ENCODE measurements at places on chromosomes 16 and 17.

GRCh38 chr16:29687755-29688154, 8.8 kb downstream of the QPRT start:
- DNase-seq = no peak

DNA sequence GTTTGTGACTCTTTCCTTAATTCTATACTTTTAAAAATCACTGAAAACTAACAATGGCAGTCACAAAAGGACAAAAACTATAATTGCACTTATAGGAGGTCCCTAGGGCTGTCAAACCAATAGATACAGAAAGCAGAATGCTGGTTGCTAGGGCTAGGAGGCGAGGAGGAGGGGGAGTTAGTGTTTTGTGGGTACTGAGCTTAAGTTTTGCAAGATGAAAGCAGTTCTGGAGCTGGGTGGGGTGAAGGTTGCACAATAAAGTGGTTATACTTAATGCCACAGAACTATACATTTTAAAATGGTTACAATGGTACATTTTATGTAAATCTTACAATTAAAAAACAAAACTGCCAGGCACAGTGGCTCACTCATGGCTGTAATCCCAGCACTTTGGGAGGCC, 27.3 kb downstream of the NUBP1 start:
- no peak for DNase-seq

- DNase-seq = no peak
Observed at GRCh38 chr17:54324813-54325212, 502.1 kb downstream of the KIF2B start.

DNA sequence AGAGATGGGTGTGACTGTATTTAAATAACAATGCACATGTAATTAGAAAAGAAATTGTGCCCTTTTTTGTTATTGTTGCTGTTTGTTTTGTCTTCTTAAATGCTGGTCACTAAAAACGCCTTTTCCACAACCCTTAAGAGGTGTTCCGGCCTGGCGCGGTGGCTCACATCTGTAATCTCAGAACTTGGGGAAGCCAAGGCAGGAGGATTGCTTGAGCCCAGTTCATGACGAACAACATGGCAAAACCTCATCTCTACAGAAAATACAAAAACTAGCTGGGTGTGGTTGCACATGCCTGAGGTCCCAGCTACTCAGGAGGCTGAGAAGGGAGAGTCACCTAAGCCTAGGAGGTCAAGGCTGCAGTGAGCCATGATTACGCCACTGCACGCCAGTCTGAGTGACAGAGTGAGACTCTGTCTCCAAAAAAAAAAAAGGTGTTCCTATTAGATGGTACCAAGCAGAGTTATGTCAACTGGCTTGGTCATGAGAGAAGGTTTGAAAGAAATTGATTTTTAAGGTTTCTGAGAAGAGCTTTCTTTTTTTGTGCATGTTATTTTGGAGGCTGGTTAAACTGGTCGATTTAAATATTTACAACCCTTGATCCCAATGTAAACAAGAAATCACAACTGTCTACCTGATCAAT, 23.5 kb upstream of the RFFL start:
- no peak for DNase-seq

- DNase-seq = no peak
Observed at GRCh38 chr17:79843474-79843815, 4.2 kb upstream of the CBX4 start.

DNA sequence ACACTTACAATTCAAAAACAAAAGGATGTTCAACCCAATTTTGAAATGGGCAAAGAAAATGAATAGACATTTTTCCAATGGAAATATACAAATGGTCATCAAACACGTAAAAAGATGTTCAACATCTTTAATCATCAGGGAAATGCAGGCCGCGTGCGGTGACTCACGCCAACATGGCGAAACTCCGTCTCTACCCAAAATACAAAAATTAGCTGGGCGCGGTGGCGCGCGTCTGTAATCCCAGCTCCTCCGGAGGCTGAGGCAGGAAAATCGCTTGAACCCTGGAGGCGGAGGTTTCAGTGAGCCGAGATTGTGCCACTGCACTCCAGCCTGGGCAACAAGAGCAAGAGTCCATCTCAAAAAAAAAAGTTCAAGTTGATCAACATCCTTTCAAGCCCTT, 1.8 kb upstream of the CLUAP1 start:
- no peak for DNase-seq

Measured in NCI-H187 (cell line).